ENCODE measurements at places on chromosomes 3 and 15.

GRCh38 chr15:44550256-44550655 lies 13.3 kb downstream of the EIF3J start:
- no peak for DNase-seq

DNA sequence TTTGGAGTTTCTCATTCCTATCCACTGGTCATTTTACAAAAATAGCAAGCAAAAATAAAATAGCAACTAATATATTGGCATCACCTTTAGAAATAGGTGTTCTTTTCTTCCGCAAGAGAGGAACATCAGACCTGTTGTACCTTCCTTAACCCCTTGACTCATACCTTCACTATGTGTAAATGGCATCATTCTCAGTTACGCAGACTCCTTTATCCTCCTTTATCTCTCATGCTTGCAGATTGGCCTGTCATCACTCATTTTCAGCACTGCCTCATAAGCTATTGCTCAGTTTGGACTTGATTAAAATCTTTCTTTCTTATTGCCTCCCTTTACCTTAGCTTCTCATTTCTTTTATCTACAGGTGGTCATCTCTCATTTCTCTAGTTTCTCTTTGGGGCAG lies 21.4 kb downstream of the ARHGEF26 start:
- DNase-seq, result no peak

DNA sequence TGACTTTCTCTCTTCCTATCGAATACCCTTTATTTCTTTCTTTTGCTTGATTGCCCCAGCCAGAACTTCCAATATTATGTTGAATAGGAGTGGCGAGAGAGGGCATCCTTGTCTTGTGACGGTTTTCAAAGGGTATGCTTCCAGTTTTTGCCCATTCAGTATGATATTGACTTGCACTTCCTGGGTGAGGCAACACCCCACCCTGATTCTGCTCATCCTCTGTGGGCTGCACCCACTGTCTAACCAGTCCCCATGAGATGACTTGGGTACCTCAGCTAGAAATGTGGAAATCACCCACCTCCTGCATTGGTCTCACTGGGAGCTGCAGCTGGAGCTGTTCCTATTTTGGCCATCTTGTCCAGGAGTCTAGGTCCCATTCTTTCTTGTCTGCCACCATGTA lies 44.8 kb upstream of the KCNH8 start:
- no peak for DNase-seq

GRCh38 chr3:51908026-51908425 lies 4.9 kb upstream of the IQCF1 start:
- DNase-seq, result no peak

- no peak for DNase-seq
Observed at GRCh38 chr15:41983221-41983620, 10.9 kb upstream of the EHD4 start.

DNA sequence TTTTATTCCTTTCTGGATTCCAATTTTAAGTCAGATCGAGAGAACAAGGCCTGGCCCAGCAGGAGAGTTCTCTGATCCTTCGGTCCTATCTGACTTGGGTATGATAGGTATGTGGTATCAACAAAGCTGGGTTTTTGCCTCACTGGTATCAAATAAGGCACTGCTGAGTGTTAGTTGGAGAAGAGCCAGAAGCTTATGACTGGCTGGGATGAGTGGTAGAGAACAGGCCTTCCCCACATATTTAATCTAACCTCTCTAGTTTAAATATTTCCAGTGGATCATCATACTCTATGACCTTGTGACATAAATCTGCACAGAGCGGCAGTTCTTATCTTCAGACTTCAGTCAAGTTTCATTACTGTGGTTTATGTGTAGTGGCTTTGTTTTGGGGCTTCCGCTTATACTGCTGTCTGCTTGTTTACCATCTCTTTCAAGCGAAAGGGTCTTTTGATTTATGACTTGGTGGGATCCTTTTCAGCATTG lies 164.5 kb downstream of the PTPRG start:
- DNase-seq, result no peak

DNA sequence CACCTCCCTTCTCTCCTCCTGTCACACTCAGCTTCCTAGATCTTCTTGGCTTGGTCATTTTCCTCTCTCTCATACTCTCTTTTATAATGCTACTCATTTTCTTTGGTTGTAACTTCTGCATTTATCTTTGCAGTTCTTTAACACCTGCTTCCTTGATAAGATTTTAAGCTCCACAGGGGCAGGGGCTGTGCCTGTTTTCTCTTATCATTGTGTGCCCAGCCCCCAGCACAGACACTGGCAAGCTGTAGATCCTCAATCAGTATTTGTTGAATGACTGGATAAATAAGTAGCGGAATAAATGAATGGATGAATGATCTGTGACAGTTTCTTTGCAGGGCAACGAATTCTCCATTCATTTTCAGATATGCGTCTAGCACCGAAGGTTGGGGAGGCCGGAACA lies 64.3 kb upstream of the MEX3B start:
- no peak for DNase-seq

DNA sequence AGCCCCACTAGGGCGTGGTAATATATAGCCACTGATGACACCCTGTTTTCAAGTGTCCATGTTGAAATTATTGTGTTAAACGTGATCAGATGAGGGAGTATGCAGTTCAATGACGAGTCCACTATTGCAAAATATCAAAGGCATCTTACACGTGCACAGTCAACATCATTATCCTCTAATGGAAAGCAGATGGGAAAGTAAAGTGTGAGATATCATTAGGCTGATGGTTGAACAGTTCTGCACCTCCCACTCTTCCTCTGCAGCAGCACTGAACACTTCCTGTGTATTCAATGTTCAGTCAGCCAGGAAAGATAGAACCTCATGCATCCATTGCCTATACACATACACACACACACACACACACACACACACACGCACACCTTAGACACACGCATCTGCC lies 431.8 kb upstream of the CCDC54 start:
- DNase-seq, result no peak

- DNase-seq, result no peak
Observed at GRCh38 chr3:194925614-194926013, 239.9 kb downstream of the FAM43A start.

DNA sequence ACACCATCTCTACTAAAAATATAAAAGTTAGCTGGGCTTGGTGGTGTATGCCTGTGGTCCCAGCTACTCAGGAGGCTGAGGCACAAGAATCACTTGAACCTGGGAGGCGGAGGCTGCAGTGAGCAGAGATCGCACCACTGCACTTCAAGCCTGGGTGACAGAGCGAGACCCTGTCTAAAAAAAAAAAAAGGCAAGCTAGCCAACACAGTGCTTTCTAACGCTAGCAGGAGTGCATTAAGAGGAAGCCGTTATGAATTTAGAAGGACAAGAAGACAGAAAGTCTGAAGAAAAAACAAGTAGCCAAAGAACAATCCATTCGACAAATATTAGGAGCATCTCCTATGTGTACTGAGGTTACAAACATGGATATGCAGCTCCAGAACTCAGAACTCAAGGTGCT lies 28.6 kb downstream of the BHLHE40 start:
- DNase-seq, result no peak

- no peak for DNase-seq
Observed at GRCh38 chr3:154182975-154183374, 61.8 kb downstream of the ARHGEF26 start.

GRCh38 chr3:55180936-55181535 lies 253.2 kb upstream of the LRTM1 start:
- DNase-seq, result no peak

DNA sequence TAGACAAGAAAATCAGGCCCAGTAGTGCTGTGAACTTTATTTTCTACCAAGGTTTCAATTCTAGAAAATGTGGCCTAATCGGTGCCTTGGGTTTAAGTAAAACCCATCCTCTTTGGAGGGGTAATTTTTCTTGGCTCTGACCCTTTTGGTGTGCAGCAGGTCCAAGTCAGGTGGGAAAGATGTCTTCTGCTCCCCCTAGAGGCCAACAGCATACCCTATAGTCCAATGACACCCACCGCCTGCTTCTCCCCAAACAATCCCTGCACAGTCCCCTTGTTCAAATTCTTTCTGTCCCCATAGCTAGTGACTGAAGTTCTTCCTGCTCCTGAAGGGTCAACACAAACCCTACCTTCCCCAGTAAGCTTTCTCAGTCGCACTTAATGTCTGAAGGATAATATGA lies 261.8 kb upstream of the GOLGA6L4 start:
- no peak for DNase-seq

DNA sequence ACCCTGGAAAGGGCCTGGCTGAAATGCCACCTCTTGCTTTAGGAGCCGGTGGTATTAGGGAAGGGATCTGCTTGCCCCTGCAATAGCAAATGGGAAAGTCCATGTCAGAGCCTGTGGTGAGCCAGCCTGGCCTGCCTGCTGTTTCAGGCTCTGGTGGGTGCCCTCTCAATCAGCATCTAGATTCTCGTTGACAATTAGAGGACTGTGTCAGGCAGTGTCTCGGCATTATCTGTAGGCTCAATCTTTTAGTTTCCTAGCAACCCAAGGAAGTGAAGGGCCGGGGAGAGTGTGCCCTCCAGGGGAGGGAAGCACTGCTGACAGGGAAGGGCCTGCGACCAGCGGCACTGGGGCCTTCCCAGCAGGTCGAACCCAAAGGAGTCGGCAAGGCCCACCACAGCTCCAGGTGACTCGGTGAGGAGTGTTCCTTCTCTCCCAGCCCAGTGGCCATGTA lies 42.1 kb downstream of the TLE3 start:
- no peak for DNase-seq

- DNase-seq, result no peak
Observed at GRCh38 chr3:78994174-78995027, 773.4 kb downstream of the ROBO1 start.

DNA sequence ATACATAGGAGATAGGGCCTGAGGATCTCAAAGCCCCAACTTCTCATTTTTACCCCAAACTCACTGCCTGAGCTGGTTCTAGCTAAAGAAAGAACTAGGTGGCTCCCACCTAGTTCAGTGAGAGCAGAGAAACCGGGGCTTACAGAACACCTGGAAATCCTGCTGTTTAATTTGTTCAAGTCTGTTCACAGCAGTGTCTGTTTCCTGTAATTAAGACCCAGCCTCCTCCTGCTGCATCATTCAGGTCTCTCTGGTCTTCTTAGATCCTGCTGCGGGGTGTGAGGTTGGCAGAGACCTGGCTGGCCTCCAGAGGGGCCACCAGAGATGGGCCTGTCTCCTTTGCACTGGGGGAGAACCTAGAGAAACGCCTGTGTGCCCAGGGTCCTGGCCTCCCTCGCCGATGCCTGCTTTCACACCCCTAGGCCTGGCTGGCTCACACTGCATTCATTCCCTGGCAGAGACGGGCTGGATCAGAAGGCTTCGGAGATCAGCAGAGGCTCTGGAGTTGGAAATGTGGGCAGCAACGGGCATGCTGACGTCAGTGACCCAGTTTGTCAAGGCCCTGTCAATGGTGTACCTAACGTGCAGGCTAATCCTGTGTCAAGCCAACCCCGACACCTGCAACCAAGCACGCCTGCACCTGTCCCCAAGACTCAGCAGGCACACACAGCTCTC lies 4.9 kb upstream of the CHRNA3 start:
- DNase-seq, result no peak

DNA sequence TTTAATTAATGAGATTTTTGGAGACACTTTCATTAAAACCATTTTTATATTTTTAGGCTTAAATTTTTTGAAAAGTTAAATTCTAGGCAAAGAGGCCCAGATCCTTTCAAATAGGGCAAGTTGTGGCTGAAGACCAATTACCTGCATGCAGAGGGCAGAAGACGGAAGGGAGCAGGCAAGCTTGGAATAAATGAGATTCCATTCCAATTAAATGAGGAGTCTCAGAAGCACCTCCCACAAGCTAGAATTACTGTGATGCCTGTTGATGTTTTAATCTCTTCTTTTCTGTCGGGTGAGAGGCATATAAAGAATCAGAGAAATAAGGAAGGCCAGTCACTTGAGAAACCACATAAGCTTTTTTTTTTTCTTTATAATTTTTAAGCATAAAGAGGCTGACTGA lies 46.8 kb downstream of the KBTBD8 start:
- DNase-seq, result no peak

DNA sequence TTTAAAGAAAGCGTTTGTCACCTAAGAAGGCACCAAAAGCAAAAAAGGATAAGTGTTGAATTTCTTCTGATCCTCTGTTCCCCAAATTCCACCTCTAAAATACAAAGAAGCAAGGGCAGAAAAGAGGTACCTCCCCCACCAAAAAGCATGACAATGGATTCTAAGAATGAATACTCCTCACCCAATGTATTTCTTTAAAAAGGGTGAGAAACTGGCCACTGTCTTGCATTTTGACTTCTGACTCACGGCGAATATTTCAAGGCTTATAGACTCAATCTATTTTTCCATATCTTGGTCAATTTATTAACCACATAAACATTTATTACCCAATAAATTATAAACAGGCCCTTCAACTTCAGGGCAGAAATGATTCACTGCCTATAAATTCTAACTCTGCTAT lies 131.1 kb downstream of the NR1I2 start:
- no peak for DNase-seq

- DNase-seq, result no peak
Observed at GRCh38 chr3:171187706-171188290, 161.3 kb upstream of the SLC2A2 start.

GRCh38 chr3:148453781-148454191 lies 243.9 kb upstream of the AGTR1 start:
- no peak for DNase-seq

GRCh38 chr15:32993285-32993684 lies 201.2 kb downstream of the FMN1 start:
- DNase-seq, result no peak

GRCh38 chr3:126126811-126127431 lies 43.0 kb upstream of the SLC41A3 start:
- no peak for DNase-seq

DNA sequence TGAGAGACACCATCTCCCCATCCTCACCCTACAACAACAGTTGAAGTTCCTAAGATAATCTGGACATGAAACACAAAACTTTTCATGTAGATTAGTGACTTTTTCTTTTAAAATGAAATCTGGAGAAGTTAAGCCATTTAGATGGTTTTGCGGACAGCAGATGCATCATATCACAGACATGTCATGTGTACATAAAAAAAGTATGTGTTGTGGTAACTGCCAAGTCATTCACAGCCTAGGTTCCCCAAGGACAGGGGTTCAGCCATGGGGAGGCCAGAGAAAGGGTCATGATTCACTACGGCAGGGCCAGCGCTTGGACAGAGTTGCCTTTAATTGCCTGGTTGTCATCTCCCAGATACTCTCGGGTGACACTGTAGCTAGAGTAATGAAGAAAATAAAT lies 163.2 kb downstream of the PDZRN3 start:
- no peak for DNase-seq

GRCh38 chr3:196569003-196569516 lies 600 bp downstream of the FBXO45 start:
- DNase-seq, result peak; percentile 26

Measured in activated CD4-positive, alpha-beta T cell treated with anti-CD3 and anti-CD28 coated beads, Interleukin-2, amount 50 U/mL, for 4 hours (primary cell).